AG20443 (cell line): ENCODE measurements at places on chromosomes 7 and 10.
A peak's percentile ranks its signal among the peaks of the same experiment; 100 is the strongest.

DNA sequence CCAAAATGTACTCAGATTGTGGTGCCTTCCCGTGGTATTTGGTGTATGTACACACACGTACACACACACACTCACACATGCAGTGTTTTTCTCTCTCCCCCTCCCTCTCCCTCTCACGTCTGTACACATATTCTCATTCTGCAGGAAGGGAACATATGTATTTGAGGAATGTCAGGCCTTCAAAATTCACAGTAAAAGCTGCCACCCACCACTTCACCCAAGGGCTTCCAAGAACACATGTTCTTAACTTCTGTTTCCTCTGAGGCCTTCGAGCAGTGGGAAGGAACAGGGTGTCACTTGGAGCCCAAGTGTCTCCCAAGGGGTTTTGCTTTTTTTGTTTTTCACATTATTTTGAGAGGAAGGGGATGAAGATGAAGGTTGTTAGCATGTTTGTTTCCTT, 198.9 kb downstream of the TCF7L2 start:
- DNase-seq = no peak

DNA sequence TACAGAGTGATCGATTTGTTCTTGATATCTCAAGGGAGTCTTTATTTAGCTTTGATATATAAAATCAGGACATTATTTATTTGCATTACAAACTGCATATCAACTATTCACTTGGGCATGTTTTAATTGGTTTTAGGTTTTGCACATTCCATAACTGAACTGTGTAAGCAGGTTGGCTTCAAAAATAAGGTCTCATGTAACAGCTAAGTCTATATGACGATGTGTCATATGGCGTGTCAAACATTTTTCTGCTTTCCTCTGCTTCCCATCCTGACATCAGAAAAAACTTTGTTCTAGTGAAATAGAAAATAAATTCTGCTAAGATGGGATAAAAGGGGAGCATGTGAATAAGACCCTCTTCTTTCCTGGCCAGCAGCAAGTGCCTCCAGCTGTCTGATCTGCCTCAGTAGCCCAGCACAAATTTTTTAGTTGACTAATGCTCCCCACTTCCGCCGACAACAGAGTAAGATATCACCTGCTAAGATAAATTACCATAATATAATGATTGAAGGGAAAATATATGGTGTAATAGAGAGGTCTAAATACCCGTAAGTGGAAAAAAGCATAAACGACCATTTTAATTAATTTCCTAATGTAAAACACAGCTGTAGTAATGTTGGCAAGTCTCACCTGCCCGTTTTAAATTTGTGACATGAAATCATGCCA, 180.5 kb downstream of the TAX1BP1 start:
- DNase-seq = no peak

GRCh38 chr10:132239126-132240031, 52.6 kb downstream of the DPYSL4 start:
- DNase-seq = no peak

- DNase-seq = no peak
Observed at GRCh38 chr10:61299841-61300240, 153.3 kb downstream of the TMEM26 start.

DNA sequence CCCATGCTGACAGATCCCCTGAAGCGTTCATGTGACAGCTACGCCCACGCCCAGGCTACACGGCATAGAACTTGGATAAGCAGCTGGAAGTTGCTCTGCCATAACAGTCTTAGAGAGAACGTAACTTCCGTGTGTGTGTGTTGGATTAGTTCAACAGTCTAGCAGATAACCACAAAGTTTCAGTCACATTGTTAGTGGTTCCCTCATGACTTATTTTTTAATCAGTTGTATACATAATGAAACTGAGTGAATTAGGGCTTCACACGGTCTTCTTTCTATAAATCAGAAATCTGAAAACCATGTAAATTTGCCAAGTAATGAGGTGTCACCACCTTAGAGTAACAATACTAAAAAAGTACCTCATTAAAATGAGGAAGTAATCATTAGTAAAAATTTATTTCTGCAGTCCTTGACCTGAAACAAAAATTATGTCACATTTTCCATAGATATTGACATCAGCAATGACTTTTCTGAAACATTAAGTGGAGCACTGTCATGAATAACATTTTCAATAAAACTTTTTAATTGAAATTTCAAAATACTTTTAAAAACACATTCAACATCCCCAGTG, 21.7 kb upstream of the MACC1 start:
- DNase-seq = no peak

DNA sequence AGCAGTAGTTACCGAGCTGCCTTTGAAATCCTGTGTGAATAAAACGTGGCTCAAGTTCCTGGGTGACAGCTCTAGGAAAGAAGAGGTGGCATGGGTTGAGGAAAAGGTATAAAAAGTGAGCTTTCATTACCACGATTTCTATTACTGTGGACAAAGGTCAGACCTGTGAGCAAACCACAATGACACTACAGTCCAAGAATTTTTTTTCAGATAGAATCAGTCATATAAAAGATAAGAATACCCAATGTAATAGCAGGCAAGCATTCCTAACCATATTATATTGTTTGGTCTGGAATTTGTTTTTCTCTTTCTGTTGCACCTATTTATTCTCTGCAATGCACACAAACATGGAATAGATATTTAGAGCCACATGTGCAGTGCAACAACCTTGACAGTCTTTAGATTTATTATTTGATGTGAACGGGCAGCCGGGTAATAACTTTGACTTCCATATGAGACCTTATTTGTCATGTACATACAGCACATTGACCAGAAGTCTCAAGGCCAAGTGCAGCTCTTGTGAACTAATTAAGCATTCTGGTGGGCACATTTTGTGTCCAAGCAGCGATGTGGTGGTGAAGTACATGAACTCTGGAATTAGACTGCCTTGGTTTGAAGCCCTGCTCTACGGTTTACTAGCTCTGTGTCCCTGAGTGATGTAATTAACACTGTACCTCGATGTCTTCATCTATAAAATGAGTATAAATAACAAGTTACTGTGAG, 156.8 kb downstream of the NRCAM start:
- no peak for DNase-seq

DNA sequence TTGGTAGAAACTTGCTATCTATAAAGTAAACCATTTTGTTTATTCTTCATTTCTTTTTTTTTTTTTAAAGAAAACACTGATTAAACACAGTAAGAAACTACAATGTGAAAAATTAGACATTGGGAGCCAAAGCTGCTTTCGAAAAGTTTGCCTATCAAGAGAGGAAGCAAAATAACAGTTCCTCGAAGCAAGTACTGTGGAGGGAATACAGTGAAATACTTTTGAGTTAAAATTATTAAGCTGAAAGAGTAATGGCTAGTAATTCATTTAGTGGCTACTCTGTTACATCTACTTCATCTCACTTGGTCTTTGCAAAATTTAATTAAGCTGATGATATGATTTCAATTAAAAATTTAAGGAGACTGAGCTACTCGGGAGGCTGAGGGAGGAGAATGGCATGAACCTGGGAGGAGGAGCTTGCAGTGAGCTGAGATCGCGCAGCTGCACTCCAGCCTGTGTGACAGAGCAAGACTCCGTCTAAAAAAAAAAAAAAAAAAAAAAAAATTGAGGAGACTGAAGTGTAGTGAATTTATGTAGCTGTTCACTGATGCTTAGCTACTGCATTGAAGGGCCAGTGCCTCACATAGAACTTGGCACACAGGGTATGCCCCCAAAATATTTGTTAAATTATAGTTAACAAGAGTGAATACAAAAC, 982.1 kb upstream of the MBL2 start:
- no peak for DNase-seq

DNA sequence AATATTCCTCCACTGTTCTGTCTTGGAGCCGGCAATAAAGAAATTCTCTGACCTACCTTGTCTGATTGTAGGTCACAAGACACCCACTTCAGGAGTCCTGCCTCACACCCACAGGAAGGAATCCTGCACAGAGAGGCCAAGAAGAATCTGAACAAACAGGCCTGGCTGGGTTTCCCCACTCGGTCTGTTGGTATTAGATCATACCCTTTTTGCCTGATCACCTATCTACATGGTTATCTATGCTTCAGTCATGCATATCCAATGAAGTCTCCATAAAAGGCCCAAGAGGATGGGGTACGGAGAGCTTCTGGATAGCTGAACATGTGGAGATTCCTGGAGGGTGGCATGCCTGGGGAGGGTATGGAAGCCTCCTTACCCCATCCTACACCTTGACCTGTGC, 12.3 kb downstream of the OGDH start:
- DNase-seq = no peak

DNA sequence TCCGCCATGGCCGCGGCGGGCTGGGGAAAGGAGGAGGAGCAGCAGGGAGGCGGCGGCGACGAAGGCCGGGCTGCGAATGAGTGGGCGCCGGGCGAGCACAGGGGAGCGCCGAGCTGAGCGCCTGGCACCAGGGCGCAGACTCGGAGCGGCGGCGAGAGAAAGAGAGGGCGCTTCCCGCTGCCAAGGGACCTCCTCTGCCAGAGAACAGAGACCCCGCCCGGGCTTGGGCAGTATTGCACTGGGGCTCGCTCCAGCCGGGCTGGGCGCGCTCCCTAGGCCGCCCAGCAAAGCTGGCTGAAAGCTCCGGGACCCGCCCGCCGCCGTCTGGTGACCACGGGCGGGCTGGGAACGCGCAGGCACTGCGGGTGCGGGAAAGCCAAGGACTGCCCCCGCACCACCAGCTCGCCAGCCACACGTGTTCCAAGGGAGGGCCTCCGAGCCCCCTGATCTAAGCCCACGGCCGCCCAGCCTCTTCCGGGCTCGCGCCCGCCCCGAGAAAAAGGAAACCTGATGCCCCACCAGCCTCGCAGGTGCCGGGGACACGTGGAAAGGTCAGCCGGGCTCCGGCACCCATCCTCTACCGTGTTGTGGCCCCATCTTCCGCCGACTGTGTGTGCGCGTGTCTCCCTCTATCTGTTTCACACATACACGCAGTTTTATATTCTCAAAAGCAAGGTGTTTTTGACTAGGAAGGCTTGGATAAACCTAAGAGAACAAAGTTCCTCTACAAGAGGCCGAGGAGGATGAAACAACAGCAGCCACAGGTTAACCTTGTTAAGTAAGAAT, at the start of gene CCDC6:
Gene CCDC6, minus strand, starts transcription at position 140 of the 786 bp plus-strand sequence. Its CDS starts 132 bp downstream, at position 8.
- peak; percentile 95 for DNase-seq

GRCh38 chr7:127955051-127955531, 76.1 kb downstream of the LRRC4 start:
- DNase-seq = no peak

DNA sequence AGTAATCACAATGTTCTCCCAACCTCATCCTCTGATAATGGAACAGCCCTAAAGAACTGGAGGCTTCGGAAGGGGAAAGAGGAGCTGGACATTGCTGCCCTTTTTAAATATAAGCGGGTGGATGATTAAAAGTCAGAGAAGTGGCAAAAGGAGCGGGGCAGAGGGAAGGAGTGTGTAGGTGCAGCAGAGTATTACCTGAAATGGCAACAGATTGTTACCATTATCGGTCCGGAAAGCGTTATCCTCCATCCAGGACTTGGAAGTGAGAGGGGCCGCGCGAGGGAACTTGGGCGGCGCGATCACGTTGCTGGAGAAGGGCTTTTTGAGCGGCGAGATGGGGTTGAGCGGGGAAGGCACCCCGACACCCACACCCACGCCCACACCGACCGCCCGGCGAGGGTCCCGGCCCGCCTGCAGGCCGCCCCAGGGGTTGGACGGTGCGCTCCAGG, 51.7 kb downstream of the CPEB3 start:
- DNase-seq = no peak

DNA sequence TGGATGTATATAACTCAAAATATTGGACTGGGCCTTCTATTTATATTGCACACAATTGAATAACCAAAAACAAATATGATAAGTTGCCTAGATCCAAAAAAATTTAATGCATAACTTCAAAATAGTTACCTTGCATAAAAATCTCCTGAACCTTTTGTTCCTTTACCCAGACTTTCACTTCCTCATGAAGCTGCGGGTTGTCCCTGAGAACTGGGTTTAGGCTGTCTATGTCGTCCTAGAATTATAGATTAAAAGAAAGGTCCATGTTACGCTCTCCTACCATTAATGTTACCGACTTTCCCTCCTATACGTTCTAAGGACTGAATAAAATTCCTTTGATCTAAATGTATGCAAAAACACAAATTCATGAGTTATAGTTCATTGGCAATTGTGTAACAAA, 86.6 kb downstream of the NRBF2 start:
- DNase-seq = no peak

- no peak for DNase-seq
Observed at GRCh38 chr7:40382145-40382544, 247.3 kb downstream of the SUGCT start.

- peak; percentile 20 for DNase-seq
Observed at GRCh38 chr10:93461807-93462178, 20.3 kb downstream of the MYOF start.

GRCh38 chr10:132788831-132789219, 2.9 kb upstream of the NKX6-2 start:
- DNase-seq = no peak

DNA sequence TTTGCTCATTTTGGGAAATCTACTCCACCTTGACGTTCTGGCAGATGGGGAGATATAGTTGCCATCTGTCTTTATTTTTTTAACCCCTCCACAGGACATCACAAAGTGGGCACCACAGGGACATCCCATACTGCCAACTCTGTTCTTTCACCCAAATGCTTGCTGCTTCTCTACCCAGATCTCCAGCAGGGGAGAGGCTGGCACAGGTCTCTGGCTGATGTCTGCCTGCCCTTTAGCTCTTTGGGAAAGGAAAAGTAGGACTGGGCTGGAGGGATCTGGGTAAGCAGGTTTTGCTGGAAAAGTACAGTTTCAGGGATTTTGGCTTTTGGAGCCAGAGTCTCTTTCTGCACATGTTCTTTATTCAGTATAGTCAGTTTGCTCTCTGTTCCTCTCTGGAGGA, 156.7 kb downstream of the ANLN start:
- DNase-seq = no peak

GRCh38 chr7:43634384-43634783, 51.5 kb downstream of the STK17A start:
- DNase-seq = no peak

GRCh38 chr7:105935250-105935649, 27.8 kb upstream of the CDHR3 start:
- DNase-seq = no peak

DNA sequence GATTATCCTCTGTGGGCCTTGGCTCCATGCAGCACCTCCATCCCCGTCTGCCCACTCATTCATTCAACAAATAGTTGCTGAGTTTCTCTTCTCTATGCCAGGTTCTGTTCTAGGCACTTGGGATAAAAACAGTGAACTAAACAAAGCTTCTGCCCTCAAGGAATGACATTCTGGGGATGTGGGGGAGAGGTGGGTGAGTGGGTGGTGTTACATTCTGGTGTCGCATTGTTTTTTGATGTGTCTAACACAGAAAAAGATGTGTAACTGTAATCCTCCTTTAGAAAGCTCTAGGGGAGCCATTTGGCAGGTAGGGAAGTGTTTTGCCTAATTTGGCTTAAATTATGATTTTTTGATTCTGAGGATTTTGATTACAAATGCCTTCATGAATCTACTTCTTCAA, 21.4 kb downstream of the AUTS2 start:
- DNase-seq = no peak

GRCh38 chr10:21334891-21335696, 190.4 kb downstream of the SKIDA1 start:
- DNase-seq = peak; percentile 86

DNA sequence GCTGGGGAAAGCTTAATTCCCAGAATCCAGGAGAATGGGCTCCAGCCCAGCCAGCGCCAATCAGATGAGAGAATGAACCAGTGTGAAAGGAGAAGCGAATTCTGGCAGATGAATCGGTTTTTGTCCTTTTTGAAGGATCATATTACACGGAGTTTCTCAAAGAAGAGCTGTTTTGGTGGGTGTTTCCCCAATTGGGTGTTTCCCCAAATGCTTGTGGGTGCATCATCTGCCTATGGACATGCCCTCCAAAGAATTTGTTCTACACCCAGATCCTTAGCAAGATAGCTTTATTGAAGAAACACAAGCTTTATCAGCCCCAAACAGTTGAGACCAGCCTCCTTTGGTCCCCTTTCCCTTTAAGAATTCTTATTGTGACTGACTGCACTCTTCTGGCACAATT, 186.5 kb upstream of the GPR26 start:
- DNase-seq = no peak
